ENCODE measurements at places on chromosomes 16 and 17. TPM values are rescaled to one million over a fixed set of nuclear protein-coding genes. Genes with fewer than 3 reads are reported as not detected.

DNA sequence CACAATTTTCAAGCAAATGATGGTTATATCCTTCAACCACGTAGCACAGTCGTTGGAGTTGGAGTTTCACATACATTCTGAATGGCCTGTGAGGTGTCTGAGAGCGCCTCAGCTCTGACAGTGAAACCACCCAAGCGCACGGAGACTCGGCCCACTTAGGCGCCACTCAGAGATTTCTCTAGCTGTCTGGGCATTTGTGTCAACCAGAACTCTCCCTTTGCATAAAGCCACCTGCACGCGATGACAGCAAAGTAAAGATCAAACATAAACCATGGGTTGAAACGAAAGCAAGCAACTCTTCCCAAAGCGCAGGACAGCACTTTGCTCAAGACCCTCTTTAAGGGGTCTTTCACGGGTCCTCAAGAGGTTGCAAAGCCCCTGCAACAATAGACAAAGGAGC is 533 bp downstream of the SLC6A4 start:
- peaks cover 19% of the 10 kb centered on the region for H3K4me1 ChIP-seq
- H3K4me3 ChIP-seq, result peak overlapping the region; percentile 68
- peak; percentile 64 for DNase-seq
- H3K27ac ChIP-seq, result no peak overlapping the region
- H3K36me3 ChIP-seq, result no peaks in the 10 kb centered on the region

GRCh38 chr16:69107316-69107962 is 2.0 kb downstream of the HAS3 start:
- H3K4me3 ChIP-seq, result peak overlapping the region; percentile 77
- peak; percentile 94 for DNase-seq
- peaks cover 17% of the 10 kb centered on the region for H3K36me3 ChIP-seq
- no peak overlapping the region for H3K27ac ChIP-seq
- no peaks in the 10 kb centered on the region for H3K27me3 ChIP-seq

GRCh38 chr17:30170415-30170987 is 53.9 kb downstream of the NSRP1 start:
- no peaks in the 10 kb centered on the region for H3K27me3 ChIP-seq
- peaks cover 27% of the 10 kb centered on the region for H3K36me3 ChIP-seq
- H3K27ac ChIP-seq, result no peak overlapping the region
- no peak overlapping the region for H3K4me3 ChIP-seq
- H3K4me1 ChIP-seq, result no peaks in the 10 kb centered on the region

PPY gene
- not detected for total RNA-seq

MYH8 gene
- total RNA-seq, result not detected

DNA sequence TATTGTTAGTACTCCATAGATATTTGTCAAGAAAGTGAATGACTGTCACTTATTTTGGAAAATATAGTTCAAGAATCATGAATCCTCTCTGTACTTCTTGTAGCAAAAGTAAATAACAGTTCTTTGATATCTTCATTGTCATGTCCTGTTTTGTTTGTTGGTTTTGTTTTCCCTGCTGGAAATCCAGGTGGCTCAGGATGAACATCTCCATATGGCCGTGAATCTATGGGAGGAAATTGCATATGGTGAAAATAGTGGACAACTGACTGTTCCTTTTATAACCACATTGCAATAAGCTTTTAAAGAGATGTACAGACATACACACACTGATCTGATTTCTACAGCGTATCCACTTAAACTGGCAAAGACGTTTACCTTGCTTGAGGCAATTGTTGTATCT is 637.0 kb upstream of the RBFOX1 start:
- no peaks in the 10 kb centered on the region for H3K4me1 ChIP-seq
- DNase-seq, result no peak
- H3K36me3 ChIP-seq, result no peaks in the 10 kb centered on the region

DNA sequence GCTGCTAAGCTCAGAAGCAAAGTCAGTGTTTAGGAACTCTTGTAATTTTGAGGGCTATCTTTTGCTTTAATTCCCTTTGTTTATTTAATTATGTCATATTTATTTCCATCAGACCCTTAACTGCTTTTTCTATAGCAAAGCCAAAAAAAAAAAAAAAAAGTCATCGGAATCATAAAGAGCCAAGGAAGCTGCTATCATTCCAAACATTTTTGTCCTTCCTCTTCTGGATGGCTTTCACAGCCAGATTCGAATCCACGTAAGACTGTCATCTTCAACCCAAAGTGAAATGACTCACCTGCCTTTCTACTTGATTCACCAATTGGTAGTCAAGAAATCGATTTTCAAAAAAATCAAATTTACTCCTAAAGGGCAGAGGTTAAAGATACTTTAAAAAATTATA is 38.4 kb downstream of the WIPI1 start:
- H3K27ac ChIP-seq, result no peak overlapping the region
- no peak overlapping the region for H3K4me3 ChIP-seq
- no peak for DNase-seq
- peaks cover 38% of the 10 kb centered on the region for H3K36me3 ChIP-seq

DNA sequence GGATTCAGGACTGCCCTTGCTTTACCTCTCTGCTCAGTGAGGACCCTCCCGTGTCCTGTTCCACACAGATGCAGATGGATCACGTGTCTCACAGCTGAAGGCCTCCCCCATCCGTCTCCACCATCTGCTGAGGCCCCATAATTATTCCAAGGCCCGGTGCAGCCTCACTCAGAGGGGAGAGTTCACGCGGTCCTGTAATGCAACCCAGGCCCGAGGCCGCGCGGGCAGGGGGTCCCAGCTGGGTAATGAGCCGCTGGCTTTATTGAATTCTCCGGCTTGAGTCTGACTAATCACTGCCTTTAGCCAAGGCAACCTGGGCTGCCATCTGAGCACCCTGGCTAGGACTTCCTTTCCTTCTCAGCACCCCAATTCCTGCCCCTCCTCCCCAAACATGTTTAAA is 4.4 kb upstream of the WFIKKN2 start:
- no peak overlapping the region for H3K27ac ChIP-seq
- no peaks in the 10 kb centered on the region for H3K27me3 ChIP-seq
- no peaks in the 10 kb centered on the region for H3K36me3 ChIP-seq
- DNase-seq, result peak; percentile 75
- H3K4me1 ChIP-seq, result peaks cover 5% of the 10 kb centered on the region

- peaks cover 13% of the 10 kb centered on the region for H3K4me1 ChIP-seq
- H3K36me3 ChIP-seq, result no peaks in the 10 kb centered on the region
- no peak overlapping the region for H3K27ac ChIP-seq
Measured at GRCh38 chr16:22692916-22693637, 120.9 kb upstream of the HS3ST2 start.

Data from osteoblast (primary cell).